Daoy (cell line): ENCODE measurements at places on chromosomes 3 and 15. TPM values are rescaled to one million over a fixed set of nuclear protein-coding genes. Genes with fewer than 3 reads are reported as not detected.

TUSC7 gene
- not detected in 2 replicates for total RNA-seq

SEMA6D gene
- 0.12 and 0.40 TPM in 2 replicates for total RNA-seq

DNA sequence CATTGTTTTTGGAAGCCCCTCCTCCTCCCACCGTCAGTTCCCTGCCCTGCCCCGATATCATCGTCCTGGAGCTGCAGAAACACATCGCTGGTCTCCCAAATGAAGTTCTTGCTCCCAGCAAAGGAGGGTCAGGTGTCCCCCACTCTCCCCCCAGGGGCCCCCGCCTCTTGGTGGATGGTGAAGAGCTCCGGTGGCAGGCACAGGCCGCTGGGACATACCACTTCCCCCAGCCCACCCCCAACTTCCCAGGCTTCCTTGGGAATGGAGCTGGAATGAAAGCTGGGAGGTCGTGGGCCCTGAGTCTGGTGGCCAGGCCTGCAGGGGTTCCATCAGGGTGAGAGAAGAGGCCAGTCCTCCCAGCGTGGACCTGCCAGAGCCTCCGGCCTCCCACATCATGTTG lies 137.7 kb downstream of the CHSY1 start:
- DNase-seq, result no peak

- DNase-seq, result peak; percentile 95
Measured at GRCh38 chr15:82132742-82133141, 86.9 kb upstream of the MEX3B start.

GRCh38 chr3:153399636-153400035 lies 237.6 kb downstream of the RAP2B start:
- no peak for DNase-seq

GRCh38 chr3:58658508-58658907 lies 8.1 kb downstream of the FAM3D start:
- DNase-seq, result no peak

DNA sequence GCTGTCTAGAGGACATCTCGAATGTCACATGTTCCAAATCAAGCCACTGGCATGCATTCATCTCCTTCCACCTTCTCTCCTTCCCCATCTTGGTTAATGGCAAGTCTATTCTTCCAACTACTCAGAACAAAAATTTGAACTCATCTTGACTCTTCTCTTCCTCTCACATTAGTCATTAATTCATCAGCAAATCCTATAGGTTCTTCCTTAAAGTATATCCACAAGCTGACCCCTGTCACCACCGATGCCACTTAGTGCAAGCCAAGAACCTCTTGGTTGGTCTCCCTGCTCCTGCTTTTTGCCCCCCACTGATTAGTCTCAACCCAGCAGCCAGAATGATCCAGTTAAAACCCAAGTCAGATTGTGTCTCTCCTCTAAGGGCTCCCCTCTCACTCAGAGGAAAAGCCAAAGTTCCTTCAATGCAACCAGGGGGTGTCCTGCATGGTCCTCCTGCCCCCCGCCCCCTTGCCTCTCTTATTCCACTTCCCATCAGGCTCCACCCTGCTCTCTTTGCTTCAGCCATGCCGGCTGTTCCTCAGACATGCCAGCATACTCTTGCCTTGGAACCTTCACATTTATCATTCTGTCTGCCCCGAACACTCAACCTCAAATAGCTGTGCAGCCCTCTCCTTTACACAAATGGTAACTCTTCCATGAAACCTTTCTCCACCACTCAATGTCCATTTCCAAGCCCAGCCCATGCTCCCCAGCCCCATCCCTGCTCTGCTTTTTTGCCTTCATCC lies 1.0 kb upstream of the GALNT15 start:
- no peak for DNase-seq

GRCh38 chr3:126766653-126767052 lies 62.6 kb downstream of the CHCHD6 start:
- no peak for DNase-seq

DNA sequence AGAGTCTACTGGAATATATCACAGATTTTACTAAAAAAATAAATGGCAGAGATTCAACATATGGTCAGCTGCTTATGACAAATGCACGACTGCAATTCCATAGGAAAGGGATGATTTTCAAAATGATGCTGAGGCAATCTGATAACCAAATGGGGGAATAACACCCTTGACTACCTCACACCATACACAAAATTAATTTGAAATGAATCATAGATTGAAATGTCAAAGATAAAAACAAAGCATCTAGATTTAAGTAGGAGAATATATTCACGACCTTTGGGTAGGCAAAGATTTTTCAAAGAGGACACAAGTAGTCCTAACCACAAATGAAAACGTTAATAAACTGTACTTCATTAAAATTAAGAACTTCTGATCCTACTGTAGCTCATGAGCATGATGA lies 11.2 kb downstream of the SENP7 start:
- DNase-seq, result no peak

DNA sequence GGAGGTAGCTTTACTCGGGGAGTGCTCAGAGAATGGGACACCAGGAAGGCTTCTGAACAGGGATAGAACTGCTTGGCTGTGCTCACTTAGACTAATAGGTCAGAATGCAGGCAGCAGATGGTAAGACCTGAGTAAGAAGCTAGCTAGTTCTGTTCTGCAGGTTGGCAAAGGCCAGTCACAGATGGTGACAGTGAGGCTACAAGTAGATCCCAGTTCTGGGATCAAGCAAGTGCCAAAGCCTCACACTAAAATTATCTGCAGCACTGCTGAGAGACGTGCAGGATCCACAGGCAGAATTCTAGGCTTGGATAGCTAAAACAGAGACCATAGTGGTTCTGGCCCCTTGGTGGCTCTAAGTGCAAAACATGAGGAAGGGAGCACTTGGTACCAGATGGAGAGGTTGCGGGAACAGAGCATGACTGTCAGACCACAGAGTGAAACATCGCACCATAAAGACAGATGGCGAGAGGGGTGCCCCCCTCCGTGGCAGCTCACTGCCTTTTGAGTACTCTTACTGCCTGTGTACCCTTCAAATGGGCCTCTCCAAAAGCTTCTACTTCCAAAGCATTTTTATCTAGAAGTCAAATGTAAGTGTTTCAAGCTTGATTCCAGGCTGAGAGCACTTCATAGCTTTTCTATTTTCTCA lies 3.6 kb upstream of the GLCE start:
- DNase-seq, result no peak

DNA sequence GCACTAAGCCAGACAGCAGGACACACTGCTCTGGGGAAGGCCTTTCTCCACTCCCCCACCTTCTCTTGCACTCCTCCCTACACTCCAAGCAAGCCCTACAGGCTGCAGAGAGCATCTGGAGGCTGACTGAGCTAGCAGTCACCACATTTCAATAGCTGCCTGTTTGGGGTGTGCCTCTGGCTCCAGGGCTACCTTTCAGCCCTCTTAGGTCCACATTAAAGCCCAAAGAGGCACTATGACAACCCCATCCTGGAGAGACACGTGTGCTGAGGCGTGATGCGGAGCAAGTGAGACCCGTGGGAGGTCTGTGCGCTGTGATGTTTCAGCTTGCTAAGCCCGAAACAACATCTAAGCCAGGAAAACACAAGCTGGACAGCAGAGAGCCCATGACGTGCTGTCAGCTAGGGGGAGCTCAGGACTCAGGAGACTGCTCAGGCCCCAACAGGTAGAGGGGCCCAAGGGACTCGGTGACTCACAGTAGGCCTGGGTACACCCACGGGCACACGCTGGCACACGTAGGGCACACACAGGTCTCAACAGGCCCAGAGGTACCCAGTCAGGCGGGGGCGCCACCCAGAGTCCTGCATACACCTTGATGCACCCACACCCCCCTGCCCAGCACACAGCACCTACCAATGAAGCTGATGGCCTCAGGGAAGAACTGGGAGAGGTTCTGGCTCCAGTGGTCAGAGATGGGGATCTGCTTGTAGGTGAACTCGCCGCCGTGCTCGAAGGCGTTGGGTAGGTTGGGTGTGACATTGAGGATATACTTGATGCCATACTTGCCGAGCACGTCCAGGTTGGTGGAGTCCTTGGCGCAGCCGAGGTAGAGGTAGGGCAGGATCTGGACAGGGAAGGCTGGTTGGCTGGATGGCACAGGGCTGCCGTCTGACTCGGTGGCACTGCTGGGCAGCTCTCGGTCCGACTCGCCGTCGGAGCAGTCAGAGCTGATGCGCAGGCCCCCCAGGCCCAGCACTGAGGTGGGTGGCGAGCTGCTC lies 2.8 kb downstream of the DUSP7 start:
- DNase-seq, result peak; percentile 33

DNA sequence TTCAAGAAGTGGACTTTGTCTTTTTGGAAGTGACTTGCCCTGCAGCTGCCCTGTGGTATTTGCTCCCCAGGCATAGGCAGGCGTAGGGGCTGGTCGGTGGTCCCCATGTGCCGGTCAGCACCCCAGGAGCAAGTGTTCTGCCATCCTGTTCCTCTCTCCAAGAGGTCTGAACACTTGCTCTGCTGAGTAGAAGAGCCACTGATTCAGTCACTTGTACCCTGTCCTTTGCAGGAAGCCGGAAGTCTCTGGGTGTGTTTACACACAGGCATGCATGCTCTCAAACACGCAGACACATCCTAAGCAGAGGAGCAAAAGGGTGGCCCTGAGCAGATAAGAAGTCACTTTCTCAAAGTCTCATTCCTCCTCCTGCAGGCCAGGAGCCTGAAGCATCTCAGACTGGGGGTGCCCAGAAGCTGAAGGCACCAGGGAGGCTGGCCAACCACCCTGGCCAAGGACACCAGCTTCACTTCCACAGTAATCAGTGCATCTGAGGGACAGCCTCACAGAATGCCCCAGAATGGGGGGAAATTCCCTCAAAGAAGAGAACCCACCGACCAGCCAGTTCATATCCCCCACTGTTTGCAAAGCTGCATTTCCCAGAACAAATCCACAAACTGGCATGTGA lies 88.7 kb upstream of the POMGNT2 start:
- DNase-seq, result no peak

- no peak for DNase-seq
Measured at GRCh38 chr15:83092309-83092976, 15.0 kb upstream of the TM6SF1 start.

DNA sequence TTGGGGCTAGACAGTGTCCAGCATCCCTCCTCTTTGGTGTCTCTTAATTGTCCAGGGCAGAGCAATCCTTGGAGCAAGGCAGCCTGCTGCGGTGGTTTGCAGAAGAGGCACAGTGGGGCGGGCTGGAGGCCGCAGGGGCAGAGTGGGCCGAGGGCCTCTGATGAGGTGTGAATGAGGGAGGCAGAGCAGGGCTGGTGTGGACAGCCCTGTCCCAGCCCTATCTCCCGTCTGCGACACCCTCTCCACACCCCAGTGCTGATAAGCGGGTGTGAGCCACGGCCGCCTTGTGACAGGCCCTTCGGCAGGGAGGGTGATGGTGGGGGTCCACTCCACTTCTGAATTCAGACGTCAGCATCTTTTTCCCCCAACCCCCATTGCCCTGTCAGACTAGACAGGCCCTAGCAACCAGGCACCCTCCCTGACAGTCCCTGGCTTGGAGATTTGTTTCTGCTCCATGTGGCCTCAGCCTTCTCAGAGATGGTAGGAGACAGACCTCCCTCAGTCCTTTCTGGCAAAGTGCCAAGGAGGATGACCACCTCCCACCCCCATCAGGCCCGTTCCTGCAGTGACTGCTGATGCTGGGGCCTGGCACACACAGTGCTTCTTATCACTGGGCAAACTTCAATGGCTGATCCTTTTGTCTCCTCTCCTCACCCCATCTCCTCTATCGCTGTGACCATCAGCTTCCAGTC lies 37.3 kb downstream of the EXOG start:
- no peak for DNase-seq

DNA sequence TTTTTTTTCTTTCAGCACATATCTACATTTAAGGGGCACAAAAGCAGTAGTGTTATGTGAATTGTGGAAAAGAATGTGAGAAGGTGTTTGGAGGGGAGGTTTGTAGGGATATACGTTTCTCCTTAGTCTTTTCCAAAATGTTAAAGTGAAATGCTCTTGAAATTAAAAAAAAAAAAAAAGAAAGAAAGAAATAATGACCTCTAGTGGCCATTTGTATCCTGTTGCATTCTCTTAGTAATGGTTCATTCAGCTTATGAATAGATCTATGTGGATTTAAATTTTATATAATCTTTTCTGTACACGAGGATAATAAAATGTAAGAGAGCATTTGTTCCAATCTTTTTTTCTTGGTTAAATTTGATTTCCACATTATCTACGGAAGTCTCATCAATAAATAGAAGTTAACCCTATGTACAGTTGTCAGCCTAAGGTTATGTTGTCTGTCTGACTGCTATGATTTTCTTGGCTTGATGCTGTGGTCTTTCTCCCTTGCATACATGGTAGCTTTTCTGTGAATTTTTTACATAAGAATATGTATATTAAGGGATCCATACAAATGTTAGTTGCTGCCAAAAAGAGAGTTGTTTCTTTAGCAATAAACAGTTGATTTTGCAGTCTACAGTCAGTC lies 1.7 kb downstream of the P2RY13 start:
- DNase-seq, result no peak

GRCh38 chr3:114378760-114379159 lies 84.9 kb downstream of the TIGIT start:
- DNase-seq, result no peak
